CD4-positive, alpha-beta T cell treated with Interleukin-10 for 1 hour (primary cell): ENCODE measurements at places on chromosomes 2 and 18.

DNA sequence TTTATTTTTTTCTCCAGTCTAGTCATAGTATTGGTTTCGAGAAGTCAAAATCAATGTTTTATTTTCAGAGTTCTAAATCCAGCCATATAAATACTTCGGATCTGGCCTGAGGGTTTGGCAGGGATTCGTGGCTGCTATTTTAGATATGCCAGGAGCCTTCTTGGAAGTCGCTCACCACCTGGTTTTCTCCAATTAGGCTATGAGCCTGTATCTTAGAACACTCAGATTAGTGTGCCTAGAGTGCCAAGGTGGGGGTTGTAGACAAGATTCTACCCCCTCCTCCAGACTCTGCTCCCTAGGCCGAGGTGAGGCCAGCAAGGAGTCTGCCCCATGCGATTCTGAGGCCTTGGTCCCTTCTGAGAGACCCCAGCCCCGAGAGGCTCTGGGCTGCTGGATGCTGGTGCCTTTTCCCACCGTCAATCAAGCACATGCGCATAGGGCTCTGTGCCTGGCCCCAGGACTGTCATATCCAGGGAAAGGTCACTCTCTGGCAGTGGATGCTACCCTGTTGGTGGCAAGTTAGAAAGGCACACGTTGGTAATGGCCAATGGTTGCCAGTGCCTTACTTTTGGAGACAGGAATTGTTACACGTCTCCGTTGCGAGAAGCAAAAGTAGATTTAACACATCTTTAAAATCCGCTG lies 197.1 kb downstream of the AGAP1 start:
- no peak for DNase-seq

- no peak for DNase-seq
Measured at GRCh38 chr18:5972298-5972697, 77.0 kb upstream of the TMEM200C start.

GRCh38 chr18:3466872-3467271 lies 16.9 kb downstream of the TGIF1 start:
- DNase-seq: no peak

GRCh38 chr2:209840434-209840833 lies 68.8 kb downstream of the UNC80 start:
- DNase-seq: no peak

GRCh38 chr18:62152844-62153243 lies 34.0 kb downstream of the PIGN start:
- DNase-seq: no peak

- no peak for DNase-seq
Measured at GRCh38 chr2:54641988-54642387, 81.5 kb upstream of the EML6 start.

DNA sequence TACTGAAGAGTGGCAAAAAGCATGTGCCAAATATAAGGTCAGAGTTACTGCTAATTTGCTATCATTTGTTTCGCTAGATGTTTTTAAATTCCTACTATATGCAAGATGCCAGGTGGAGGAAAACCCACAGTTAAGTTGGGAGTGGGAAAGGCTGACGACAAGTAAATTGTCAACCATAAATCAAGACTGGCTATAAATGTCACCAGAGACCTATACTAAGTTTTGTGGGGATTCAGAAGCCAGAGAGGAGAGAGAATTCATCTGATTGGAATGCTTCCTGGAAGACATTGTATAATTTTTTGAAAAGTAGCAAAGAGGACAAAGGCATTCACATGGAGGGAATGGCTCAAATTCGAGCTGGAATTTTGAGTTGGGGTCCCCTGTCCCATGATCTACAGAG lies 64.3 kb downstream of the CFAP221 start:
- no peak for DNase-seq

DNA sequence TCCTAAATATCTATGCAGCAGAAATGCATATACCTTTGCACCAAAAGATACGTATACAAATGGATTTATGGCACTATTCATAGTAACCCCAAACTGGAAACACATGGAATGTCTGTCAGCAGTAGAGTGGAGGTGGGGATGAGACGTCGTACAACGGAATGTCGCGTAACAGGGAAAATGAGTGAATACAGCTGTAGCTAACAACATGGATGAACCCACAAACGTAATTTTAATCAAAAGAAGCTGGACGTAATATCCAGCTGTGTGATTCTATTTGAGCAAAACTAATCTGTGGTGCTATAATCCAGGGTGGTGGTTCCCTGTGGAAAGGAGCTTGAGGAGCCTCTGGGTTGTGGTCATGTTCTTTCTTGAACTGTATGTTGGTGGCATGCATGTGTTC lies 89.9 kb downstream of the MTA3 start:
- no peak for DNase-seq
